Renal cortical epithelial cell (primary cell): ENCODE measurements at places on chromosomes 16 and 17.
A peak's percentile ranks its signal among the peaks of the same experiment; 100 is the strongest.

DNA sequence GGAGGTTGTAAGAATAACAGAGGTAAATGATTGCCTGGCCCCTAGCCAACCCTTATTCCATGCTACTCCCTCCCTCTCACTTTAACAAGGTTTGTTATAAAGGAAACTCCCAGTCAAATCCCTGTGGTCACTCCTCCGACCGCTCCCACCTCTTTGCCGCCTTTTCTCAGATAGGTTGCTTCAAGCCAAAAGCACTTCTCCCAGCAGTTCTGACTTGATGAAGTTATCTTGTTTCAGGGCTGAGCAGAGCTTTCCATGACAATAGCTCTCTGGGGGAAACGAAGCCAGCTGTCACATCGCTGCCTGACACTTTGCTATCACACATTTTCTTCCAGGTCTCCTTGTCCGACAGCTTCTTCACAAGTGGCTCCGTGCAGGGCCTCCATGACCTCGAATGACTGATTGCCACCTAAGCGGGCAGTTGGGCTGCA is 278.6 kb downstream of the HAPSTR1 start:
- no peak for DNase-seq

DNA sequence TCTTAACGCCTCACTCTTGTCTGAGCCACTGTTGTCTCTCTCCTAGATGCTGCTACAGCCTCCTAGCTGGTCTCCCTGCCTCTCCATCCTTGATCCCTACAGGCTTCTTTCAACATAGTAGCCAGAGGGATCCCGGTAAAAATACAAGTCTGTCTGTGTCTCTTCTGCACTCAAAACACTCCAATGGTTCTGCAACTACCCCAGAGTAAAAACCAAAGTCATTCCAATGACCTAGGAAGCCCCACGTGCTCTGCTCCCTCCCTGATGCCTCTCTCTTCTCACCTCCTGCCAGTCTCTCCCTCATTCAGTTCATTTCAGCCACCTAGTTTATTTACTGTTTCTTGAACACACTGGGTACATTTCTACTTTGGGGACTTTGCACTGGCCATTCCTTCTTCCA is 135.2 kb downstream of the NPIPB5 start:
- no peak for DNase-seq

- peak; percentile 49 for DNase-seq
Observed at GRCh38 chr16:24758373-24758772, 28.9 kb downstream of the TNRC6A start.

GRCh38 chr16:77732241-77732946 is 10.1 kb downstream of the NUDT7 start:
- peak; percentile 22 for DNase-seq

DNA sequence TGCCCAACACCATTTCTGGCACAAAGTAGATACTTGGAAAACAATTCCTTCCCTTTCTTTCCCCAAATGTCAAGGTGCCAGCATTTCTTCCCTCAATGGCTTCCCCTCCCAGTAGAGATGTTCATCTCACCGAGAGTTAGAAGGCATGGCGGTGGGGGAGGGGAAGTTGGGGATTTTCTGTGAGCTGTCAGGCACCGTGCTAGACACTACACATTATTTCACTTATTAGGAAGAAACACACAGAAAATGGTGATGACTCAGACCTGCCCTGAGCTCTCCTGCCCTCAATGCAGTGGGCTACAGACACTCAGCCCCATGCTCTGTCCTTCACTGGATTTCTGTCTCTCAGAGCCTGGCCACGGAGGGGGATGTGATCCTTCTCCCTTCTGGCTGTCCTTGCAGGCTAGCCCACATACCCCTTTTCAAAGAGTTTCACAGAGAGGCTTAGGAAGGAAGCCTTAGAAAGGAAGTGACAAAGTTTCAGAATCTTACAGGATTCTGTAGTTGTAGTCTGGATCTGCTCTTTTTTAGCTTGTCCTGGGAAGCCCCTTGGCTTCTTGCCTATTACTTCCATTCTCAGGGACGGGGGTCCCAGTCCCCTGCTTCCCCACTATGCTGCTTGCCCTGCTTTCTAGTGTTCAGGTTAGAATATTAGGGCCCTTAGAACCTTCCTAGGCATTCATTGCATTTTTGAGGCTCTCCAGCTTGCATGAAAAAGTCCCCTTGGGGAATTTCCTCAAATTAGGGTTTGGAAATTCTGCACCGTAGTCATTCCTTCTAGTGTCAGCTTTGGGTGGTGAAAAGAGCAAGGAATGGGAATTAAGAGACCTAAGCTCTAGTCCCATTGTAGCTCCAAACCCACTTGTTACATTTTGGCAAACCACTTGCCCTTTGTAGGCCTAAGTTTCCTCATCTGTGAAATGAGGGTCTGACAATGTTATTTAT is 12.2 kb upstream of the CCL5 start:
- peak; percentile 53 for DNase-seq

DNA sequence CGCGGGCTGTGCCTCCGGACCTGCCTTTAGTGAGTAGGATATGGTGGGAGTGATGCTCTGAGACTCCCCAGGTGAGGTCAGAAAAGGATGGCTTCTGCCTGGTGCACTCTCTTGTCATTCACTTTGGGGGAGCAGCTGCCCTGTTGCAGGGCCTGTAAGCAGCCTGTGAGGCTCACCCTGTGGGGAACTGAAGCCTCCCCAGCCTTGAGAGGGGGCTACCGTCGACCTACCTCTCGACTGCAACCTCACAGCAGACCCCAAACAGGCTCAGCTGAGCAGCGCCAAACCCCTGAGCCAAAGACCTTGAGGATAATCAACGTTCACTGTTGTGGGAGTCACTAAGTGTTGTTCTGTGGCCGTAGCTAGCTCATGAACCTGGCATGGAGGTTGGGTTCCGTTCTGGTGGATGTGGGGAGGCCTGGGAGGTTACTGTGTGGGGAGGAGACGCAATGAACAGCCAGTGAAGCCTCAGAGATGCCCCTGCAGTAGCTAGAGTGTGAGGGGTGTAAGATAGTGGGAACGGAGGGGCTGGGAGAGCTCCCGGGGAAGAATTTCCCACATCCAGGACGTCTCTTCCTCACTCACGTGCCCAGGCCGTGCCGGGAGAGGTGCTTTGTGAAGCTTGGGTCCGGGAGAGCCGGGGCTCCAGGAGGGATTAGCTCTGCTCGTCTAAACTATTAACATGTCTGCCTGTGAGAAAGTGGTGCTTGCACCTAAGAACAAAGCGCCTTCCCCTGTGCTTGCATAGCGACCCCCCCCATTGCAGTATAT is 38.8 kb downstream of the METRNL start:
- DNase-seq = no peak

GRCh38 chr17:11369575-11369974 is 128.6 kb downstream of the SHISA6 start:
- no peak for DNase-seq

DNA sequence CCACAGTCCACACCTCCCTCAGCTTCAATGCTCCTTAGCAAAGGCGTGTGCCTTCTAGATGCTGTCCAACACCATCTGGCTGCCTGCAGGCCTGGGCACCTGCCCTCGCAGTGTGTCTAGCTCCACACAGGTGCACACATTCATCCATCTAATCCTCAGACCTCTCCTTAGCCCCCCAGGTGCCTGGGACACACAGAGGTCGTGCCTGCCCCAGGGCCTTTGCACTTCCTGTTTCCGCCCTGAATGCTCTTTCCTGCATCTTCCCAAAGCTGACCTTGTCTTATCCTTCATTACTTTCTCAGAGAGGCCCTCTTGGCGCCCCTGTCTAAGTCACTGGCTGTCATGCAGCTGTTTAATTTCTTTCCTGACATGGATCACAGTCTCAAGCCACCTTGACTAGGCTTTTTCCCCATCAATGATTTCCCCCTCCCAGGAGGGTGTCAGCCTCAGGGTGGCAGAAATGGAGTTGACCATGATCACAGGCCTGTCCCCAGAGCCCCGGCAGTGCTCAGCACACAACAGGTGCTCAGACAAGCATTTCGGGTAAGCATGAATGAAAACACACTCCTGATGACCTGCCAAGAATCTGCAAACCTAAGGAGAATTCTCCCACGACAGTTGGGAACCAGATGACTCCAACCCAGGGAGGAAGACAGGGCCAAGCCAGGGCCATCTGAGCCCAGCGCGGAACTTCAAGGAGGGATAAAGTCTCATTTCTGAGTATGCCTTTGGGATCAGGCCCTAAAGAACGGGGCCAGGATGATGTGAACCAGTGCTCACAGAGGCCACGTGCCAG is 76.3 kb downstream of the LITAF start:
- no peak for DNase-seq

DNA sequence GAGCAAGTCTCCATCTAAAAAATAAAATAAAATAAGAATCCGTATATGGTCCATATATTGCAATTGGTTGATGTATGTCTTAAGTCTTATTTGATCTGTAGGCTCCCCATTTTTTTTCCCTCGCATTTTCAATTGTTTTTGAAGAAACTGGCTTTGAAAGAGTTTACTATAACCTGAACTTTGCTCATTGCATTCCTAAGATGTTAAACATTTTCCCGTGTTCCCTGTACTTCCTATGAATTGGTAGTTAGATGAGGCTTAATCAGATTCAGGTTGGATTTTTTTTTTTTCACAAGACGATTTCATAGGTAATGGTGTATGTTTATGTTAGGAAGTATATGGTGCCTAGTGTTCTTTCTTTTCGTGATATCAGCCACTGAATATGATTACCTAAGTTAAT is 3.3 kb downstream of the LRRC36 start:
- DNase-seq = peak; percentile 86

- DNase-seq = no peak
Observed at GRCh38 chr16:47722046-47722445, 260.9 kb downstream of the PHKB start.

- DNase-seq = no peak
Observed at GRCh38 chr17:59423903-59424302, 92.4 kb downstream of the YPEL2 start.

- no peak for DNase-seq
Observed at GRCh38 chr16:65667011-65667578, 545.2 kb upstream of the CDH11 start.

DNA sequence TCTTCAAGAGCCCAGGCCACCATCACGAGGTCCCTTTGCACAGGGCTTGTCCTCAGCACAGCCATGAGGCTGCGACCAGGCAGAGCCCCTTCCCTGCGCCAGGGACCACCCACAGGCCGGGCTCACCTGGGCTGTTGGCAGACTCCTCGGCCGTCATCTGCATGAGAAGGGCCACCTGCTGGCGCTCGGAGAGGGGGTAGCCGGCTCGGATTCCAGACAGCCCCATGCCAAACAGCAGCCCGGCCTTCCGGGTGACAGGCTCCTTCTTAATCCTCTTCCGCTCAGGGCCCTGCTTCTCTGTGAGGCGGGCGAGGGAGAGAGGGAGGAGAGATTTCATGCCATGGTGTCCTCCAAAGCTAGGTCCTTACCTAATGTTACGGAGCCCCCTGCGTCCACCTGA is 73.4 kb downstream of the ZNF778 start:
- no peak for DNase-seq

GRCh38 chr16:23754594-23755483 is at the start of gene CHP2:
Gene CHP2, plus strand, starts transcription at chr16:23755026. Its CDS starts 24 bp downstream, at chr16:23755050.
- no peak for DNase-seq

GRCh38 chr16:88531931-88532433 is 38.2 kb upstream of the ZC3H18 start:
- DNase-seq = no peak
